Stimulated activated CD4-positive, alpha-beta T cell treated with anti-CD3 and anti-CD28 coated beads, Interleukin-2, amount 100 ng/mL, for 24 hours (primary cell): ENCODE measurements at places on chromosomes 6 and 20.

- no peak for DNase-seq
These were observed 46.4 kb upstream of the POU3F2 start for GRCh38 chr6:98787961-98788360.

GRCh38 chr6:41712651-41713103, 22.7 kb downstream of the TFEB start:
- DNase-seq: no peak

- no peak for DNase-seq
These were observed 138.4 kb downstream of the PREX1 start for GRCh38 chr20:48689388-48689787.

DNA sequence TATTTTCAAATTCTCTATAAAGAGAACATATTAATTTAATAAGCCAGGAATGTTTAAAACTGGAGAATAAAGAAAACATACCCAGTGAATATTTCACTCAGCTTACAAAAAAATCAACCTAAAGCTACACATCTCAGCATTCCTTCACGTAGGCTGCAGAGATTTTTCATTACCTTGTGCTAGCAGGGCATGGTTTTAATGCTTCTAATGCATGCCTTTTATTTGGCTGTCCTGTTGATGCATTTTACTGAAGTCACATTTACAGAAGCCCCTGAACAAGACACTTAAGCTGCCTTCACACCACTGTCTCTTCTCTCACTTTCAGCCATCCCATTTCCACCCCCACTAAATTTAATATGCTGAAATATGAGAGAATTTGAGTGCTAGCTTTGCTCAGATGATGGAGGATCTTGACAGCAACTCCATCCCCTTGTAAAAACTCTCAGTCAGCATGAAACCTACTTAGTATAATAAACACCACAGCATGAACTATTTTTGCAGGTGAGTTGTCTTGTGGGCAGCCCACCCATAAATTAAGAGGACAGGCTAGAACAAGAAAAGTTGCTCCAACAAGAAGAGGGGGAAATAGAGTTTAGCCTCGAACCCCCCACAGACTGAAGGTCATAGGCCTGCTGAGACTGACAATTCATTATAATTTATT, 159.4 kb downstream of the SIM1 start:
- DNase-seq: no peak

GRCh38 chr20:826695-827323, 6.7 kb upstream of the FAM110A start:
- peak; percentile 4 for DNase-seq
